ENCODE measurements at places on chromosomes 6 and 20.
A peak's percentile ranks its signal among the peaks of the same experiment; 100 is the strongest.

GRCh38 chr6:132131758-132132157, 180.6 kb upstream of the CCN2 start:
- no peaks in the 10 kb centered on the region for H3K36me3 ChIP-seq
- peaks cover 15% of the 10 kb centered on the region for H3K4me1 ChIP-seq
- no peak overlapping the region for H3K4me3 ChIP-seq
- H3K27ac ChIP-seq, result peak overlapping the region; percentile 95

- H3K27ac ChIP-seq, result no peak overlapping the region
- H3K36me3 ChIP-seq, result no peaks in the 10 kb centered on the region
- no peak overlapping the region for H3K4me3 ChIP-seq
Observed at GRCh38 chr20:23686046-23686750, 2.6 kb downstream of the CST4 start.

DNA sequence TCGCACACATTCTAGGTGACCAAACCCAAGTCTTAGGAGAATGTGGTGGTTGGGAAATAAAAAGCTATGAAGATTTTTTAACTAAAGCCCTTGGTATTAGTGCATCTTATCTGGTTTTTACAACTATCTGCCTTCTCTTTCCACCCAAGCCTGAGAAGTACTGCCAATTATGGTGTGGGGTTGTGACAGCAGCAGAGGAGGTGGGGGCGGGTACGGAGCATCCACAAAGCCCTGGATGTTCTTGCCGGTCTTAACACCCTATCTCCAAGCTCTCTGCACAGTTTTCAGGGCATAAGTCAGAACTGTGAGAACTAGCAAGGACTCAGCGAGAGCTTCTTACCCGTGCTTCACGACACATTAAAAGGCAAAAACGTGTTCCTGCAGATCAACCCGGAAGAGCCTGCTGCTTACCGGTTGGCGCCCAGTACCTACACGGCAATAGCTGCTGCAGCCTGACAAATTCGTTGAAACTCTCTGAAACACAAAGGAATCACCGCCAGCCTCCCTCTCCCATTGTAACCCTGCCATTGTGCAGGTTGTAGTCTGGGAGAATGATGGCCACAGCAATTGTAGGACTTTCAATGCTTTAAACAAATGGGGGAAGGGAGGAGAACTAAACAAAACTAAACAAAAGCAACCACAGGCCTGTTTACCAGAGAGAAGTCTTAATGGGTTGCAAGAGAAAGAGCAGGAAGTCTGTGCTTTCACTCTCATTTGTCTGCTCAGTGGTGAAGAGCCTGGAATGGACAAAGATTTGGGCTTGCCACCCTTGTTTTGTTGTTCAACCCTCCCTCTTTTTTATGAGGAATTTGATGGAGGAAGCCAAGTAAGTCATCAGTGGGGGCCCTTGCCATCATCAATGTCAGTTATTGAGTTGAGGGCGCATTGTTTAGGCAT, 461.0 kb upstream of the JARID2 start:
- no peaks in the 10 kb centered on the region for H3K4me1 ChIP-seq
- H3K27ac ChIP-seq, result no peak overlapping the region
- no peaks in the 10 kb centered on the region for H3K27me3 ChIP-seq
- DNase-seq, result no peak

GRCh38 chr6:19851241-19852089, 14.3 kb downstream of the ID4 start:
- no peak overlapping the region for H3K27ac ChIP-seq
- DNase-seq, result peak; percentile 23
- H3K36me3 ChIP-seq, result no peaks in the 10 kb centered on the region
- H3K4me3 ChIP-seq, result no peak overlapping the region

GRCh38 chr6:20403766-20404640, 2.3 kb downstream of the E2F3 start:
- peaks cover 30% of the 10 kb centered on the region for H3K4me1 ChIP-seq
- no peak for DNase-seq
- no peaks in the 10 kb centered on the region for H3K27me3 ChIP-seq
- H3K27ac ChIP-seq, result peak overlapping the region; percentile 91
- peak overlapping the region; percentile 80 for H3K4me3 ChIP-seq

DNA sequence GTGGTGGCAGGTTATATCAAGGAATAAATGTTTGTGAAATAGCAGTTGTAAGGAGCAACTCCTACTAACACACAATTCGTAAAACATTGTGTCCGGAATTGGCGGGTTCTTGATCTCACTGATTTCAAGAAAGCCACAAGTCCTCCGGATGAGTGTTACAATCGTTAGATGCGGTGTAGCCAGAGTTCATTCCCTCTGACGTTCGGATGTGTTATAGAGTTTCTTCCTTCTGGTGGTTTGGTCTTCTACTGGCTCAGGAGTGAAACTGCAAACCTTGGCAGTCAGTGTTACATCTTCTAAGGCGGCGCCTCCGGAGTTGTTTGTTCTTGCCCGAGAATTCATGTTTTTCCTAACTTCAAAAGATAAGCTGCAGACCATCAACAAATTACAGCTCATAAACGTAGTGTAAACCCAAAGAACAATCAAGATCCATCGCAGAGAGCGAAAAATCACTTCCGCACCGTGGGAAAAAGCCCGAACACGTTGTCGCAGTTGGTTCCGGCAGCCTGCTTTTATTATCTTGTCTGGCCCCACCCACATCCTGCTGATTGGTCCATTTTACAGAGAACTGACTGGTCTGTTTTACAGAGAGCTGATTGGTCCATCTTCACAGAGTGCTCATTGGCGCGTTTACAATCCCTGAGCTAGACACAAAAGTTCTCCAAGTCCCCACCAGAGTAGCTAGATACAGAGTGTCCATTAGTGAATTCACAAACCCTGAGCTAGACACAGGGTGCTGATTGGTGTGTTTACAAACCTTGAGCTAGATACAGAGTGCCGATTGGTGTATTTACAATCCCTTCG, 58.2 kb downstream of the TRIM27 start:
- H3K4me1 ChIP-seq, result no peaks in the 10 kb centered on the region
- no peak overlapping the region for H3K27ac ChIP-seq
- DNase-seq, result no peak
- no peaks in the 10 kb centered on the region for H3K27me3 ChIP-seq
- no peaks in the 10 kb centered on the region for H3K36me3 ChIP-seq
- peak overlapping the region; percentile 67 for H3K4me3 ChIP-seq

DNA sequence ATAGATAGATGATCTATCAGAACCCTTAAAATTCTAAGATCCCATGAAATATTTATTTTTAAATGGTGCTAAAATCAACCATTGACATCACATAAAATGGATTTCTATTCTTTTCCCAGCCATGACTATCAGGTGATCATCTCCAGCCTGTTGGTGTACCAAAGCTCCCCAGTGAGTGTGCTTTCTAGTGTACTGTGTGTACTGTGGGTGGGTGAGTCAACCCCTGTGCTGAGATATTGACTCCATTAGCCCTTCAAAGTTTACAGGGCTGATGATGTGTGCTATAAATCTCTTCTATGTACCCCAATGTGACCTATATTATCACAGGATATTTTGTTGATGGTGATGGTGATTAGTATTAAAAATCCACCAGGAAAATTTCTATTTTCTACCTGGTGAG, 344.6 kb downstream of the MMUT start:
- no peaks in the 10 kb centered on the region for H3K27me3 ChIP-seq
- H3K4me3 ChIP-seq, result no peak overlapping the region
- no peak overlapping the region for H3K27ac ChIP-seq
- no peaks in the 10 kb centered on the region for H3K36me3 ChIP-seq
- H3K4me1 ChIP-seq, result no peaks in the 10 kb centered on the region

- H3K36me3 ChIP-seq, result peaks cover 31% of the 10 kb centered on the region
- H3K27me3 ChIP-seq, result no peaks in the 10 kb centered on the region
- H3K4me1 ChIP-seq, result peaks cover 12% of the 10 kb centered on the region
- peak overlapping the region; percentile 51 for H3K27ac ChIP-seq
- no peak for DNase-seq
Observed at GRCh38 chr20:4972506-4973251, 28.6 kb downstream of the SLC23A2 start.

DNA sequence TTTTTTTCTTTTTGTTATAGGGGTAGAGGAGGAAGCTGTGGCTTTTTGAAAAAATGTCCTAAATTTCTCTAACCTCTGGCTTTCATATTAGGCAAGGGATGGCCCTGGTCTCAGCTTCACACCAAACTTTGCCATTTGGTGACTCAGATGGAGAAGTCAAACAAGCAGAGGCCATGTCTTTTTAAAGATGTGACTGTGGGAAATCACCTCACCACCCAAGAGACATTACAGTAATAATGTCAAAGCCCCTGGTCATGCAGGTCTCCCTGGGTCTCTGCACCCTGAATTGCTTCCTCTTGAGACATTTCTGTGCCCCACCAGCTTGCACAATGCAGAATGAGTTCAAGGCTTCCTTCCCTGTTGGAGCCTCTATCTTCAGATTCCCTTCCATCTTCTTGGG, 39.5 kb upstream of the ADGRF5 start:
- H3K4me1 ChIP-seq, result peaks cover 16% of the 10 kb centered on the region
- no peak overlapping the region for H3K4me3 ChIP-seq
- H3K27me3 ChIP-seq, result no peaks in the 10 kb centered on the region
- no peaks in the 10 kb centered on the region for H3K36me3 ChIP-seq
- no peak for DNase-seq

GRCh38 chr6:147190556-147190955, 13.7 kb upstream of the STXBP5 start:
- no peaks in the 10 kb centered on the region for H3K36me3 ChIP-seq
- DNase-seq, result no peak
- no peaks in the 10 kb centered on the region for H3K4me1 ChIP-seq

GRCh38 chr6:35742842-35743241, 6.0 kb downstream of the ARMC12 start:
- H3K4me3 ChIP-seq, result no peak overlapping the region
- no peak overlapping the region for H3K27ac ChIP-seq
- H3K4me1 ChIP-seq, result no peaks in the 10 kb centered on the region
- DNase-seq, result no peak

GRCh38 chr6:155528982-155529453, 73.4 kb upstream of the NOX3 start:
- no peak overlapping the region for H3K4me3 ChIP-seq
- no peaks in the 10 kb centered on the region for H3K36me3 ChIP-seq
- DNase-seq, result no peak
- no peak overlapping the region for H3K27ac ChIP-seq

GRCh38 chr6:158059108-158059507, 77.4 kb downstream of the SYNJ2 start:
- DNase-seq, result no peak
- no peaks in the 10 kb centered on the region for H3K27me3 ChIP-seq
- peaks cover 24% of the 10 kb centered on the region for H3K4me1 ChIP-seq
- no peak overlapping the region for H3K27ac ChIP-seq
- no peak overlapping the region for H3K4me3 ChIP-seq

GRCh38 chr6:7145885-7146828, 38.4 kb downstream of the RREB1 start:
- peak; percentile 44 for DNase-seq
- H3K27me3 ChIP-seq, result no peaks in the 10 kb centered on the region
- peaks cover 71% of the 10 kb centered on the region for H3K4me1 ChIP-seq
- H3K27ac ChIP-seq, result peak overlapping the region; percentile 51
- H3K4me3 ChIP-seq, result no peak overlapping the region
- H3K36me3 ChIP-seq, result no peaks in the 10 kb centered on the region

- H3K27me3 ChIP-seq, result no peaks in the 10 kb centered on the region
- H3K4me3 ChIP-seq, result no peak overlapping the region
- DNase-seq, result no peak
- no peak overlapping the region for H3K27ac ChIP-seq
- no peaks in the 10 kb centered on the region for H3K4me1 ChIP-seq
- no peaks in the 10 kb centered on the region for H3K36me3 ChIP-seq
Observed at GRCh38 chr6:31884528-31885035, 5.8 kb upstream of the SLC44A4 start.

DNA sequence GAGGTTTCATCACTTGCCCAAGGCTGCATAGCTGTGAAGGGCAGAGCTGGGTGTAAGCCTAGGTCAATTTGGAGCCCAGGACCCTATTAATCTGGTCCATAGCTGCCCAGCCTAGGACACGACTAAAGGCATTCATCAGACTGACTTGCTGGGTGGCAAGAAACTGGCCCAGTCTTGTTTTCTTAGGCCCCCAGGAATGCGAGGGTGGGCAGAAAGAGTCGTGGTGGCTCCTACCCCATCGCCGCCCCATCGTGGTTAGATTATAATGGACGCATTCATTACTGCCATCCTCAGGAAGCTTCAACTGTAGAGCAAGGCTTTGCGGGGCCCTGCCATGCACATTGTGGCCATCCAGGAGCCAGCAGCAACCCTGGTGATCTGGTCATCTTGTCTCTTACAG, 16.1 kb downstream of the DYNLRB1 start:
- H3K4me1 ChIP-seq, result peaks cover 6% of the 10 kb centered on the region
- H3K36me3 ChIP-seq, result peaks cover 89% of the 10 kb centered on the region
- H3K4me3 ChIP-seq, result no peak overlapping the region
- H3K27ac ChIP-seq, result no peak overlapping the region
- no peak for DNase-seq
- H3K27me3 ChIP-seq, result no peaks in the 10 kb centered on the region

GRCh38 chr6:39821742-39822532, 29.8 kb downstream of the DAAM2 start:
- peak; percentile 60 for DNase-seq
- H3K4me1 ChIP-seq, result peaks cover 41% of the 10 kb centered on the region
- no peaks in the 10 kb centered on the region for H3K27me3 ChIP-seq
- peak overlapping the region; percentile 66 for H3K27ac ChIP-seq

DNA sequence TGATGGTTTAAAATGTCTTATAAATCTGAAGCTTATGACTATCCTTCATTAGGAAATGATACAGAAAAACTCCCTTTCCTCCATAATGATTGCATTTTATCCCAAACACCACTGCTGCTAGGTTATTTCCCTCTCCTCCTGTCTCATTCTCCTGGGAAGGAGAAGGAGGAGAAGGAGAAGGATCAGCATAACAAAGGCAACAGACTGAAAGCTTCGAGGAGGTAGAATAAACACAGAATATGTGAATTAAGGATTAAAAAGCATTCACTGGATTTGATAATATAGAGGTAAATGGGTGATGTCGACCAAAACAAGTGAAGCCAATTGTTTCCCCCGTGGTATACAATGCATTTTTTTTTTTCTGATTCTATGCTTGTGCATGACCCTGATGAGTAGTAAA, 82.0 kb downstream of the WASF1 start:
- H3K4me3 ChIP-seq, result no peak overlapping the region
- no peaks in the 10 kb centered on the region for H3K36me3 ChIP-seq
- no peaks in the 10 kb centered on the region for H3K27me3 ChIP-seq
- DNase-seq, result no peak
- peaks cover 17% of the 10 kb centered on the region for H3K4me1 ChIP-seq
- H3K27ac ChIP-seq, result no peak overlapping the region

DNA sequence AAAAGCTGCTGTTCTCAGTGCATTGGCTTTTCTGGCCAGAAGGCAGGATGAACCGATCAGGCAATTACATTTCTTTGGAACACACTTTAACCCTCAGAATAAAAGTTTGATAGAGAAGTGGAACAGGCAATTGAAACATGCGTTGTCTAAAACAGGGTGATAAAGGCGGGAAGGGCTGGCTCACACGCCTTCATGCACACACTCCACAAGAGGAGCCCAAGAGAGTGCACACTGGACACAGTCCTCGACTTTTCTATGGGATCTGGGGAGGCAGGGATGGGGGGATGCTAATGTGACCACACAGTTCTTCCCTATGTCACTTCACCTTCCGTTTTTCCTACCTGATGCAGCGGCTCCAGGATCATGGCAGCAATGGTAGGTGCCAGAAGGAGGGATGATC, 30.9 kb upstream of the TUBB2A start:
- H3K36me3 ChIP-seq, result no peaks in the 10 kb centered on the region
- no peaks in the 10 kb centered on the region for H3K27me3 ChIP-seq
- no peaks in the 10 kb centered on the region for H3K4me1 ChIP-seq
- no peak overlapping the region for H3K4me3 ChIP-seq
